ENCODE measurements at places on chromosomes 2 and 18. TPM values are rescaled to one million over a fixed set of nuclear protein-coding genes. Genes with fewer than 3 reads are reported as not detected.

GRCh38 chr2:203490391-203490790, 44.7 kb downstream of the RAPH1 start:
- no peak for DNase-seq

GRCh38 chr18:58687871-58688308, 16.6 kb downstream of the MALT1 start:
- no peak for DNase-seq

DNA sequence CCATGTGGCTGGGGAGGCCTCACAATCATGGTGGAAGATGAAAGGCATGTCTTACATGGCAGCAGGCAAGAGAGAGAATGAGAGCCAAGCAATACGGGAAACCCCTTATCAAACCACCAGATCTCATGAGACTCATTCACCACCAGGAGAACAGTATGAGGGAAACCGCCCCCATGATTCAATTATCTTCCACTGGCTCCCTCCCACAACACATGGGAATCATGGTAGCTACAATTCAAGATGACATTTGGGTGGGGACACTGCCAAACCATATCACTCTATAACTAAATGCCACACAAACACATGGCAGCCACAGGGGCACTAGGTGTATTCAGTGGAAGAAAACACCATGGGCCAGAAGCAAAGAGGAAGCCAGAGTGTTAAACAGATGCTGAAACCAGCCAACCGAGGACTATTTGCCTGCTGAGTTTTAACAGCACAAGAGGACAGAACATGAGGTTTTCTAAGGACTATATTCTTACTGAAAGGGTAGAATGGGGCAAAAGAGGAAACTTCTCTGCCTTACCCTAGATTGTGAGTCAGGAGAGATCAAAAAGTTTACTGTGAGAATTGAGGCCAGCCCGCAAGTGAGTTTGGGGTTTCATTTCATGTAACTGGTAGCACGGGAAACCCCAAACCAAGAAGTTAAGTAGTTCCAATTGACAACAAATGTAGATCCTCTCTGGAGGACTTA, 49.2 kb downstream of the SIGLEC15 start:
- DNase-seq = no peak

GRCh38 chr2:196591621-196592022, 47.9 kb upstream of the CCDC150 start:
- DNase-seq = no peak

Gene PRSS56
- not detected for total RNA-seq

Gene C2orf78
- total RNA-seq = not detected

Data from osteoblast (primary cell).